HT-29 (cell line): ENCODE measurements at places on chromosomes 12 and 14. TPM values are rescaled to one million over a fixed set of nuclear protein-coding genes. Genes with fewer than 3 reads are reported as not detected.

- DNase-seq, result peak; percentile 61
These were observed 4.7 kb downstream of the GPX2 start for GRCh38 chr14:64937821-64938193.

DNA sequence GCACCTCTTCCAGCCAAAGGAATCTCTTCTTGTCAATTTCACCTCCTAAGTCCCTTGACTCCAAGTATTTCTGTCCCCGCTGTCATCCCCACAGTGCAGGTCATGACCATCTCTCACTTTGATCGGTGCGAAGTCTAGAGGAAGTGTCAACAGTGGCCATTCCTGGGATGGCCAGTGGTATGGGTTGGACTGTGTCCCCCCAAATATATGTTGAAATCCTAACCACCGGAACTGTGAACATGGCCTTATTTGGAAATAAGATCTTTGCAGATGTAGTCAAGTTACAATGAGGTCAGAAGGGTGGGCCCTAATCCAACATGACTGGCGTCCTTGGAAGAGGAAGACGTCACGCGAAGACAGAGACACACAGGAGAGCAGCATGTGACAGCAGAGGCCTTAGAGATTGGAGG, 155.9 kb upstream of the PRMT8 start:
- DNase-seq, result no peak

GRCh38 chr14:32938719-32939253, at the start of gene NPAS3:
TSS of gene NPAS3 (plus strand) at chr14:32938879.
- DNase-seq, result no peak

GRCh38 chr14:95153866-95154265, 3.5 kb downstream of the DICER1 start:
- DNase-seq, result no peak

DNA sequence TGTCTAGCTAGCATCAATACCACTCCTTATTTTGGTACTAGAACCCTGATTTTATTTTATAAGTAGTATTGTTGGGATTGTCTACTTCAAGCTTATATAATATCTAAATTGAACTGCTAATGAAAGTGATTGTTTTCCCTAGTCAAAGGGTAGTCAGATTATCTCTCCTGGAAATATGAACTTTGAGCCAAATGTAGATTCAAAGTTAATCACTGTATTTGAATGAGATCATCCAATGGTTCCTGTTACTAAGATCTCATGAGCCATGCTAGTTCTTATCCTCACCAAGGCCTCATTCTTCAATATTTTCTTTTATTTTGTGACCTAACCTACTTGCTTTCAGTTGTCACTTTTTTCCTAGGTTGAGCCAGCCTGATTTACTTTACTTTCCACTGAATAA, 276.7 kb downstream of the RASSF9 start:
- DNase-seq, result no peak

- DNase-seq, result no peak
These were observed 860 bp downstream of the NDRG2 start for GRCh38 chr14:21023817-21024584.

GRCh38 chr14:23227566-23227965, 10.2 kb upstream of the RNF212B start:
- DNase-seq, result no peak

GRCh38 chr12:15304296-15304695, 18.0 kb upstream of the PTPRO start:
- DNase-seq, result no peak

SLC25A21 gene
- not detected in 2 replicates for total RNA-seq

HCAR2 gene
- 0.56 and 1.1 TPM in 2 replicates for total RNA-seq

MORN3 gene
- total RNA-seq, result 0.05 and 0.13 TPM in 2 replicates

TMEM52B gene
- not detected in 2 replicates for total RNA-seq

TTC7B gene
- 3.8 and 7.4 TPM in 2 replicates for total RNA-seq
